Dermis blood vessel endothelial cell (primary cell): ENCODE measurements at places on chromosomes 2 and 18. TPM values are rescaled to one million over a fixed set of nuclear protein-coding genes. Genes with fewer than 3 reads are reported as not detected.
A peak's percentile ranks its signal among the peaks of the same experiment; 100 is the strongest.

CFAP53 gene
- total RNA-seq, result under 0.01 and 0.14 TPM in 2 replicates

POTEE gene
- total RNA-seq, result 0.17 and 0.47 TPM in 2 replicates

TMEM150A gene
- 9.4 and 12.9 TPM in 2 replicates for total RNA-seq

AQP12B gene
- total RNA-seq, result not detected in 2 replicates

G6PC2 gene
- total RNA-seq, result not detected in 2 replicates

POTEI gene
- total RNA-seq, result 0.34 and 0.51 TPM in 2 replicates

SCN2A gene
- under 0.01 TPM in 2 replicates for total RNA-seq

TMEM169 gene
- 0.37 and 0.85 TPM in 2 replicates for total RNA-seq

ELOA2 gene
- not detected in 2 replicates for total RNA-seq

IL18R1 gene
- total RNA-seq, result 0.65 and 1.4 TPM in 2 replicates

PROKR1 gene
- total RNA-seq, result under 0.01 TPM in 1 of 2 replicates, not detected in the other

DNA sequence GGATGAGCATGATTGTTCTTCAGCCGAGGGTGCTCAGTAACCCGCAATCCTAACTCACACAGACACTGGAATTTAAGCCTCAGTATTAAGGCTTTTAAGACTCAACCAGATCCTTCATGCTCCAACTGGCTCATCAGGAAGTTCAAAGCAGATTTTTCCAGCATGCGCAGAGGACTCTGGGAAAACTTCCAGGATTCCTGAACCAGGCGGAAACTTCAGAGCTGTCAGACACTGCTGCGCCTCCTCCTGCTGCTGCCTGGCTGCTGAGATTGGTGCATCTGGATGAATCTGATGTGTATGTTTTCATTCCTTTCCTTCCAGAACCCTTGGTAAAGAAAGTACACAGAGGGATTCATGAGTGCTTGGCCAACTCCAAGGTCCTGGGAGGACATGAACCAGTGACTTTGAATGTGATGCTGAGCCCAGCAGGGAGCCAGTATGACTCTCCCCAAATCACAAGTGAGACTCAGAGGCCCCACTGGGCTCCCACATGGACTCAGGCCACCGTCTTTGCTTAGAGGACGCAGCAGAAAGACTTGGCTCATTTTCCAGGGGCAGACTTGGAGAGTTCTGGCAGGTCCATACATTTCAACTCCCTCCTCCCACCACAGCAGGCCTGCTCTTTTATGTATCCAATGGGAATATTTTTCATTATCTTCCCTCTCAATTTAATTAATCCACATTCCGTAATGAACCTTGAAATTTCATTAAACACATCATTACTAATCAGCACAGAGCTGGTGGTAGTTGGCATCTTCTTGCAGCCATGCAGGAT is 143.5 kb upstream of the HDAC4 start:
- no peak for DNase-seq

DNA sequence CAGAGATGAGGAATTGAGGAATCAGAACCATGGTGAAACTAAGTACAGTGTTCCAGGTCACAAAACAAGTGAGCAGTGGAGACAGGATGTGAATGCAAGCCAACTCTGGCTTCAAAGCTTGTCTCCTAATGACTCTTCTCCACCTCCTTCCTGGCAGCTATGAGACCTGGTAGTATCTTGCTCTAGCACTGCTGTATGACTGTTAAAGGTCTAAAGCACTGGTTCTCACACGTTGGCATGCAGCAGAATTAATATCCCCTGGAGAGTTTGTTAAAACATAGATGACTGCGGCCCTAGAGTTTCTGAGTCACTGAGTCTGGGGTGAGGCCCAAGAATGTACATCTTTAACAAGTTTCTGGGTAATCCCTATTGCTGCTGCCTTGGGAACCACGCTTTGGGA is 63.3 kb downstream of the SUCLG1 start:
- DNase-seq, result no peak

DNA sequence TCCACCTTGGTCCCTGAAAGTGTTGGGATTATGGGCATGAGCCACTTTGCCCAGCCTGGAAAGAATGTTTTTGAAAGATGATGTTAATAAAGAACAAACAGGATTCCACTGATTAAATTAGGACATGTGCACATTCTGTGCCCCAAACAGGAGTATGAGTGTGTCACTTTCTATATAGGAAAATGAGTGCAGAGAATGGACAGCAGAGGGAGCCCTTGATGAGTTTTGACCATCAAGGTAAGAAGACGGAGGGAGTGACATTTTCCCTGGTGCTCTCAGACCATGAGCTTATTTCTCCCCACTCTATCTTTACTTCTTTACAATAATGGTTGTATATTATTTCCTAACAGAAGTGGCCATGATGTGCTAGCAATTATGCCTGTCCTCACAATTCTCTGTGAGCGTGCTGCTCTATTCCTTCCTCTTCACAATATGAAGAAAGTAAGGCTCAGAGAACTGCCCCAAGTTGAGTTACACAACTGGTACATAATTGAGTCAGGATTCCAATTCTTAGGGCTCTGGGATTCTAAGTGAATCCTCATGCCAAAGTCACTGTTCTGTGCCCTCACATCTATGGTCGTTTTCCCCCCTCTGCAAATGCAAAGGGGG is 20.6 kb downstream of the RPL37A start:
- DNase-seq, result peak; percentile 91

GRCh38 chr18:64851726-64852125 is 702.8 kb upstream of the LINC00305 start:
- no peak for DNase-seq

GRCh38 chr2:100756704-100757103 is 63.2 kb upstream of the NPAS2 start:
- peak; percentile 65 for DNase-seq

GRCh38 chr2:226184940-226185615 is 614.5 kb downstream of the IRS1 start:
- no peak for DNase-seq

DNA sequence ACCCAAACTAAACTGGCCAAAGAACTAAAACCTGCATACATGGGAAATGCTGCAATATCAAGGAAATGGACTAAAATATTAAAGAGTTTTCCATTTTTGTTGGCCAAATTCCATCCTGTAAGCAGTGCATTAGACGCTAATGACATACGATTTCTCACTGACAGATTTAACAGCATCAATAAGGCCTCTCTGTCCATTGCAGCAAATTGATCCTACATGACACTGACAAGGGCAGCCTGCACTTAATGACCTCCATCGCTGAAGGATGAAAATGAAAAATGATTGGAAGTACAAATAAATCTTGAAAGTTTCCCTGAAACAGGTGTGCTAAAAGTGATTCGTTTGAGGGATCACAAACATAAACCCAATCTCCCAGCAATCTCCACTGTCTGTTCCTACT is 317.6 kb upstream of the KLHL14 start:
- DNase-seq, result no peak

- DNase-seq, result no peak
These were observed 35.3 kb downstream of the MROH2A start for GRCh38 chr2:233813236-233814055.

GRCh38 chr2:156930423-156930822 is 327.1 kb upstream of the GALNT5 start:
- no peak for DNase-seq

DNA sequence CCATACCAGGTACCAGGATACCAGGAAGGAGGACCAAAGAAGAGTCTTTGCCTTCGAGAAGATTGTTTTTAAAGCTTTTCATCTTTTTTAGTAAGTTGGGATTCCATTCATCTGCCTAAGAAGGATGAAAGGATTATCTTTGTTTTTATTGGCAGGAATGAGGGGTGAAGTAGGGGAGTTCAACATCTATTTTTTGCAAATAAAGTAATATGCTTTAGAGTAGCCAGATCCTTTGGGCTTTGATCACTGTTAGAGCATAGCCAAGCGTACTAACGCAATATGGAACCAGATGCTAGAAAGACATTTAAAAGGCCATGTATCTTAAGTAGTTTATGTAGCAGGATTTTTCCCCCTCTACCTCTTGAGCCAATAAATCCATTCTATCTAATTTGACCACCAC is 133.0 kb downstream of the PRPF40A start:
- DNase-seq, result no peak

- DNase-seq, result no peak
These were observed 60.2 kb downstream of the LYPD6B start for GRCh38 chr2:149098701-149099100.

DNA sequence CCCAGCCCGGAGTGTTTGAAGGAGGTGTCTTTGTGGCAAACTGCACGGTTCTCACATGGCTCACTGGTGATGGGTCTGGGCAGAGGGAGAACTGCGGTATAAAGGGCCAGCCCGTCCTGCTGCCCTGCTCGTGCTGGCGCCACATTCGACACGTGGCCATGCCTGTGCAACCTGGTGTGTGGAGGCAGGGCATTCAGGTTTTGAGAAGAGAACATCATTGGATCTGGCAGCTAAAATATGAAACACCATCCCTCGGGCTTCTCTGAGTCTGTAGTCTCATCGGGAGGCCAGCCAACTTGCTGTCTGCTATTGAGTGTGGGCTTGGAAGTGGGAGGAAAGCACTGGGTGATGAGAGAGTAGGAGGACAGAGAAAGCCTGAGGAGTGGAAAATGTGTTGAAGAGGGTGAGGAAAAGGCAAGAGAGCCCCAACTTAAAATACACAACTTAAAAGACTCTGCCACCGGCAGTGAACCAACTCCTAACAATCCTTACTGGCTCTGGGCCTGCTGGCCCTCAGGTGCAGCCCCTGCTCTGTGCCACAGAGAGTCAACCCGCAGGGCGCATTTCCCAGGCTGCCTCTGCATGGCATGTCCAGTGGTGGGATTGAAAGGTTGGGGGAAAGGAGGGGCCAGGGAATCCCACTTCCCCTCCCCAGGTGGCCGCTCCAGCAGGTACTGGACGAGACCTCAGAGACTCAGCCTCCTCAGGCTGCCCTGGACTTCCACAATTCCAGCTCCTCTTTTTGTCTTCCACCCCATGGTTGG is 112.7 kb upstream of the DLX2 start:
- no peak for DNase-seq

DNA sequence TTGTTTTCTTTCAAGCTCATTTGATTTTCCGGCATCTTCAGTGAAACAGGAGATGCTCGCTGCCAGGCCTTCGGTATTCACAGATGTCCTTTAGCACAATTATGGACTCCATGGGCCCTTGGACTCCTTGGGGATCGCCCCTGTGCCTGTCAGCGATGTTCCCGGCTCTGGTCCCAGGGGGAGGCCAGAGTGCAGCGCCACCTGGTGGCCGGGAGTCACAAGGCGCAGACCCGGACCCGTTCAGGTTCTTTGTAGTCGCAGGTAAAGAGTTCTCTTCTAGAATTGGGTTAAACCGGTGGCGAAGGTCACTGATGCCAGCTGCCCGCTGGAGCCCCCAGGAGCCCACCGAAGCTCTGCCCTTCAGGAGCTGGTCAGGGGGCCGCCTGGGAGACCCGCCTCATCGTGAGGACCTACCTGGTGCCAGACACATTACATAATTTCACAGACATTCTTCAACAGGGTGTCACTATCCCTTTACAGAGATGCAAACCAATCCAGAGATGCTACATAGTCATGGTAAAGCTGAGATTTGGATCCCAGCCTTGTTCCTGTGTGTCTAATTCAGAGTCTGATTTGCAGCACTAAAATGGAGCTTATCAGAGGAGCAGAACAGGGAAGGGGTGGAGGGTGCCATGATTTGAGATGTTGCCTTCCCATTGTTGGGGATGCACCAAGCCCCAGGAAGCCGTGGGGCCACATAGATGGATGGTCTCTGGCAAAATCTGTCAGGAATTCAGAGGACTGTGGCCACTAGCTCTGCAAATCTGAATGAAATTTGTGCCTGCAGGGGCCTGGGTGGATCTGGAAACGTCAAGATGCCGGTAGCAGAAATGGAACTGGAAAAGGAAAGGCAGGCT is 6.0 kb upstream of the INPP5D start:
- peak; percentile 69 for DNase-seq

DNA sequence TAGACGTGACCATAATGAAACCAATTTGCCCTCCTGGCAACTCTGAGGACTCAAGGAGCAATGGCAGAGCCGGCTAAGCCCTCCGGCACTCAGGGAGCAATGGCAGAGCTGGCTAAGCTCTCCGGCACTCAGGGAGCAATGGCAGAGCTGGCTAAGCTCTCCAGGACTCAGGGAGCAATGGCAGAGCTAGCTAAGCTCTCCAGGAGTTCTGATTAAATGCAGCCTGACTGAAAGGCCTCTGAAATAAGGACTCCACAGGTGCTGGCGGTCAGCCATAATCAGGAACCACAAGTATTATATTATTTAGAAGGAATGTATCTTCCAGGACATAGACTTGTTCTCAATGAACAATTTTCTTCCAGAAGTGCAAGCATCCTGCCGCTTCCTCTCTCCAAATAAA is 65.2 kb downstream of the C2orf76 start:
- DNase-seq, result no peak

GRCh38 chr18:73739098-73739497 is 408.5 kb downstream of the FBXO15 start:
- DNase-seq, result peak; percentile 91

DNA sequence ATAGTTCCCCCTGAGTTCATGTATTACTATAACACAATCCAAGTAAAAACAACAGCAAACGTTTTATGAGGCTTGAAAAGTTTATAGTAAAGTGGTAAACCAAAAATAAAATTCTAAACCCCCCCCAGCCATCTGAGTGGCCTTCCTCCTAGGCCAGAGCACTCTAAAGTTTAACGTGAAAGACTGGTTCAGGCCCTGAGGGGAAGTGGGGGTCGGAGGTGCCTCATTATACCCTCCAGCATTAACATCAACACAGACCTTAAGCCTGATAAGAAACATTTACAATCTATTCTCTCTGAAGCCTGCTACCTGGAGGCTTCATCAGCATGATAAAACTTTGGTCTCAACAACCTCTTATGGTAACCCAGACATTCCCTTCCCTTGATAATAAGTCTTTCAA is 29.0 kb upstream of the CNGA3 start:
- no peak for DNase-seq

DNA sequence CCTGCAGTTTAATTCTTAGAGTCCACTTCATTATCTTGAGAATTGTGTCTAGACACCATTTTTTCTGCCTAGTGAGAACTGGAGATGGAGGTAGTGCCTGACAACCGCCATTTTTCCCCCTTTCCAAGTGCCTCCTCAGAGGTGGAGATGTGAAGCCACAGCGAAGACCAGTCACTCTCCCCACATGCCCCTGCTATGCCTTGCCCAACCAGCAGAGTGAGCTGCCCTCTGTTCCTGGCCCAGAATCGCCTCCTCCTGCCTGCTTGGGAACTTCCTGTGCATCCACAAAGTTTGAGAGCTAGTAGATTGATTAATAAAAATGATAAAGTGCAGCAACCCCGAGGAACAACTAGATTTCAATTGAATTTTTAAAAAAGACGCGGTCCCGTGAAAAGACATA is 123.3 kb downstream of the CLIP4 start:
- DNase-seq, result peak; percentile 65

GRCh38 chr2:232836934-232837333 is 33.1 kb upstream of the SNORC start:
- DNase-seq, result no peak

DNA sequence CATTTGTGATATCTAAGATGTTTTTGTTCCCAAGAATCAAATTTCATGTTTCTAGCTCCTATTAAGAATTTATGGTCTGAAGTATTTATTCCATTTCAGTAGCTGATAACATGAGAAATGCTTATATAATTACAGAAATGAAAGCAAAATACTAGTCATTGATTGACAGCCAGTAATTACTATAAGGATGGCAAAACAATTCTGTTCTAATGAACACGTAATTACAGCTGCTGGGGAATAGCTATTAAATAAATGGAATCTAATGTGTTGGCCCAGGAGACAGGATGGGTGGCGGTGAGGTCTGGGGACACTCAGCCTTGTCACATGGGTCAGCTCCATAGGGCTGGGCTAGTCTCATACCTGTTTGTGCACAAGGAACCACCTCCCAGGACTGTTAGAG is 263.5 kb downstream of the FHOD3 start:
- DNase-seq, result no peak

GRCh38 chr2:65438137-65438899 is 5.9 kb upstream of the SPRED2 start:
- no peak for DNase-seq

- DNase-seq, result no peak
These were observed 273.9 kb upstream of the SESTD1 start for GRCh38 chr2:179538406-179539123.
